ENCODE measurements at places on chromosomes 1 and 21.

DNA sequence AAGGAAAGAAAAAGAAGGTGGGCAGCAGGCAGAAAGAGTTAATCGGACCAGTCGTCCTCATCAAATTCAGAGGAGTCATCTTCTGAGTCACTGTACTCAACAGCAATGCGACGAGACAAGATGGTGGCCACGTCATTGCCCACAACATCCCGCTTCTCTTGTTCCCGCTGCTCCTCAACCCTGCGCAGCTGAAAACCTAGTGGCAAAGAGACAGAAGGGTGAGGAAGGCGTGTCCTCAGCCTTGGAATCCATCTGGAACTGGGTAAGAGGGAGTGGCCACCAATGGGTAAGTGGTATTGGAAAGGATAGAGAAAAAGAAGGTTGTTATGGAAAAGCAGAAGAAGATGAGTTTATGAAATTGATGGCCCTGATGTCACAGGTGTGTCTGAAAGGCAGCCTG lies 15.7 kb downstream of the GPR3 start:
- DNase-seq, result no peak

GRCh38 chr1:198860371-198860770 lies 221.5 kb downstream of the PTPRC start:
- no peak for DNase-seq

DNA sequence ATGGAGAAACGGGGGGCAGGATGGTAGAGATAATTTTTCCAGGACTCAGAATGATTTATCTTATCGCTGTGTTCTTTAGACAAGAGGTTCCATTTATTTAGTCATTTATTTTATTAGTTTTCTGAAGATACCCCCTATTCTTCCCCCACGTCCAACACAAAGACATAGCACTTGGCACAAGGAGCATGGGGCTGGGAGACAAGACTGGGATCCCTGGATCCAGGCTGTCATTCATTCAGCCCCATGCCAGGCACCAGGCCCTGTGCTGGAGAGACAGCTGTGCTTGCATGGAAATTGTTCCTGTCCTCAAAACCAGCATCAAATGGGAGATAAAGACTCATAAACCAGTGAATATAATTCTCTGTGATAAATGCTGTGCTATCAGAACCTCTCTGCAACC lies 27.1 kb upstream of the PLXNA2 start:
- DNase-seq, result no peak

- peak; percentile 17 for DNase-seq
Observed at GRCh38 chr1:93556291-93556690, 108.4 kb downstream of the FNBP1L start.

DNA sequence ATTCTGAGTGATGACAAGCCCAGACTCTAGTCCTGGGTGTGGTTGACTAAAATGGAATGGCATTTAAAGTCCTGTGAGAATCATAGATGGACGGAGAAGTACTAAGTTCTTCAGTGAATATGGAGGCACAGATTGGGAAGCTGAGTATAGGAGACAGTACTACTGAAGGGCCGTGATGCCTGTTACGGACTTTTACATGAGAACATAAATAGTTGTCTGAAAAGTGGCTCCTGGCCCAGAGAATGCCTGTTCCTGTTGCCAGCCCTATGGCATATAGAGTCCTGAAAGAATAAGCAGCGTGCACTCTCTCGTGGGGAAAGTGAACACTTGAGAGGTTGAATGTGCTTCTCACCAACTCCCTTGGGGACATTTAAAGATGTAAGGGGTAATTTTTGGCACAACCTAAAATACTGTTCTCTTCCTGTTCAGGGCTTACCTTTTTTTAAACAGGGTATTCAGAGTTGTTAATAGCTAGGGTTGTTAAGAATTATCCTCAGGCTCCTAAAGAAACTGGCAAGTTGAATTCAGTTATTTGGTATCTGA lies 20.4 kb downstream of the CCT8 start:
- DNase-seq, result no peak

GRCh38 chr1:222547944-222548671 lies at the start of gene HHIPL2:
TSS of gene HHIPL2 (minus strand) at chr1:222548104. CDS start at chr1:222548044, 60 bp downstream.
- DNase-seq, result no peak

- DNase-seq, result peak; percentile 43
Observed at GRCh38 chr1:211258310-211258755, 833 bp upstream of the RCOR3 start.

DNA sequence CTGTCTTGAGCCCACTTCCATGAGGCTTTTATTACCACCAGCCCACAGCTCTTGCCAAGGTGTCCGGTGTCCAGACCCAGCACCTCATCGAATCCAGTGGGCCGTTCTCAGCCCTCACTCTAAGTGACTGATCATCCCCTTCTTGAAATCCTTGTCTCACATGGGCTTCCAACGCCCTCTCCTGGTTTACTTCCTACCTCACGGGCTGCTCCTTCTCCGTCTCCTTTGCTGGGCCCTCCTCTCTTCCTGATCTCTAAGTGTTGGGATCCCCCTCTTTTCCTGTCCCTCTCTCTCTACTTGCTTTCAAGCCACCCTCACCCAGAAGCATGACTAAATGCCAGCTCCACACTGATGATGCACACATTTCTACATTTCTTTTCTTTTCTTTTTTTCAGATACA lies 9.0 kb upstream of the RHBG start:
- no peak for DNase-seq

DNA sequence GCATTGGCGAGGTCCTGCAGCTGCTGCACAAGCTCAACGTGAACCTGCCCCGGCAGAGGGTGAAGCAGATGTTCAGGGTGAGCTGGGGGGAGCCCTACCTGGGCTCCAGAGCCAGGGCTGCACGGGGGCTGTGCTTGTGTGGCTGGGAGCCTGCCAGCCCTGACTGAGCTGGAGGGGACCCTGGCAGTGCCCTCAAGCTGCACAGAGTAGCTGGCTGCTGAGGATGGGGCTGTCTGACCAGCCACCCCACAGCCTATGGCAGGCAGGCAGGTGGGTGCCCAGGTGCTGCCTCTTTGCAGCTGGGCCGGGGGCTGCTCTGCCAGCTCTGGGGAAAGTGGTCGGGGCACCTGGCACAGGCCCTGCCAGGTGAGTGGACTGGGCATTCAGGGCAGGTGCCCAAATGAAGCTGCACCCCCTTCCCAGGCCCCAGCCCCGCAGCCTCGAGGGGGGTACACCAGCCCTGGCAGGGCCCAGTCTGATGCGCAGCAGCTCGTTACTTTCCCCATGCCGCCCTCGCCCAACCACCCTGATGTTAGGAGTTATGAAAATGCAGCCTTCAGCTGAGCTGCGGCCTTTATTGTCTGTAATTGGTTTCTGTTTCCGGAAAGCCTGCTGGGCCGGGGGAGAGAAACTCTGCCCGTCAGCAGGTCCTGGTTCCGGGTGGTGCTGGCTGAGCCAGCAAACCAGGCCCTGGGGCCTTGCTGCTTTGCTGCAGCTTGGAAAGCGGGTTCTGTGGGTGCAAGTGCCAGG lies 4.3 kb downstream of the PLCH2 start:
- no peak for DNase-seq

DNA sequence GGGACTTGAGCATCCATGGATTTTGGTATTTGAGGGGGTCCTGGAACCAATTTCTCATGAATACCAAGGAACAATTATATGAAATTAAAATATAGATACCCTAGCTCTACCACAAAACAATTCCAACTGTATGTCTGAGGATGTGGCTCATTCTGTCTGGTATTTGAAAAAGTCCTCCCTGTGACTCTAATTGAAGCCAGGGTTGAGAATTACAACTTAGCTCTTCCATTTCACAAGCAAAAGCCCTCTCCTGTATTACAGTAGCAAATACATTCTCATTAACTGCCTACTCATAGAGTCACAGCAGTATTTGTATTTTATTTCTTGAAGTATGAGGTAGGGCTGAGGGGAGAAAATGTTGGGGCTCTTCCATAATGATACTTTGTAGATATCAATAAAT lies 187.8 kb upstream of the OLFM3 start:
- DNase-seq, result no peak

DNA sequence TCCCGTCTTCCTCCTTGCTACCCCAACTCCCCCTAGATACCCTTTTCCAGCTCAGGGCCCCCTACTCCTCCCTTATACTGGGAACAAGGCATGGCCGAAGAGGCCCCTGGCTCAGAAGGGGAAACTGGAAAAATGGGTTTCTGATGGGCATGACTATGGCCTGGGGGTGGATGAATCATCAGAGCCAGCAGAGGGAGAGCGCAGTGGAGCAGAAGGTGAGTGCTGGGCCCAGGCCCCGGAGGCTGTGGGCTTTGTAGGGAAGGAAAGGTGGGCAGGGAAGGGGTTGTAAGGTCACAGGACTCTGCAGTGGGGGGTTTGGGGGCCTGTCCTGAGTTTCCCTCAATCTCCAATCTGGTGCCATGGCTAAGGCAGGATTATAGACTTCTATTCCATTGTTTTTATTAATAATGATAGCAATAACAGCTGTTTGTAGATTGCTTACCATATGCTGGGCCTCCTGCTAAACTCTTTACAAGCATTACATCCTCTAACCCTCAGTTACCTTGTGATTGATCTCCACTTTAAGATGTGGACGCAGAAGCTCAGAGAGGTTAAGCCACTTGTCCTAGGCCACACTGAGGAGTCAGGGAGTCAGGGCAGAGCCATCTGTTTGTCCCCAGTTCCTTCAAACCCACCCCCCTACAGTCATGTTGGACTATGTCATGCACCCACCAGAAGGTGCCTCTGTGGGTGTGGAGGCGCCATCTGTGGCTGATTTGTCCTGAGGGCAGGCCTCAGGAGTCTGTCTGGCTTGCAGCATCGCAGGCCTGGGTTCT lies 36.2 kb upstream of the ZNF362 start:
- DNase-seq, result peak; percentile 96

- no peak for DNase-seq
Observed at GRCh38 chr1:100178091-100178490, at the start of gene LRRC39. TSS of gene LRRC39 (minus strand) at chr1:100178256. CDS start at chr1:100168516, 9,740 bp downstream.

GRCh38 chr1:192986110-192986747 lies 72.9 kb downstream of the UCHL5 start:
- DNase-seq, result no peak

GRCh38 chr1:31624731-31625514 lies 7.4 kb downstream of the HCRTR1 start:
- DNase-seq, result no peak

DNA sequence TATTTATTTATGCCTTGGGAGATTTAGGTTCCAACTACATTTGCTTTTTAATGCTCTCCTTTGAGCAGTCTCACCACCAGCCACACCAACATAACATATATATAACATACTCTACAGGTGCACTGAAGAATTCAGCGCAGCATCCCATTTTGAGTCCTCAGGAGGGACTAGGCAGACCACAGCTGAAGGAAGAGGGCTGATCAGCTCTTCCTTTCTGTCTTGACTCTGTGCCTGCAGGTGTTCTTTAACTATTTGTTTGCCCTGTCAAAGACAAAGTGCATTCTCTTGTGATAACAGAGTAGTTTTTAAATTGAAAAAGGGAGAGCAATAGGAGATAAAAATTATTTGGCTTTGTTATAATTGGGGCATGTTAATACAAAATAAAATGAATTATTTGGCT lies 17.0 kb downstream of the HIPK1 start:
- no peak for DNase-seq

DNA sequence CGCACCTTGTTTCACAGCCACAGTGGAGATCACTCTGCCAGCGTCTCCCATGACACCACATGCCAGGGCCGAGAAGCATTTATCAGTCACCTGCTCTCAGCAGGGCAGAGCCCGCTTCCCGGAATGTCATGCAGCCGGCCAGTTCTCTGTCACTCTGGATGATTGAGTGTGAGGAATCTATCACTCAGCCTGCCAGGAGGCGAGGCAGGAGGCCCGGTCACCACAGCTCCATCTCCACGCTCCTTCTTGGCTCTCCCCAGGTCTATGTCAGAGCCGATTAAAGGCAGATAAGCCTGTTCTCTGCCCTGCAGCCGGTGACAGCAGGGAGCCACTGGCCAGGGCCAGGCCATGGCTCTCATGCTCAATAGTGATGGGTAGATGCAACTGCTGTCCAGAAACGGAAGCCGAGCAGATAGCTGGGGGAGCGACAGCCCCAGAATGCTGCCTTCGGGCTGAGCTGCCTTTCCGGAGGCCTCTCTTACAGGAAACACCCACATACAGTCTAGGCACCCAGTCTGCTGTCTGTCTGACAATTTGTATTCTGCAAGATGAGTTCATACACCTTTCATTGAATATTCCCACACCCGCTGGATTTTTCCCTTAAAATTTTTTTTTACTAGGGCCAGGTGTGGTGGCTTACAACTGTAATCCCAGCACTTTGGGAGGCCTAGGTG lies 64.1 kb downstream of the ACTL8 start:
- no peak for DNase-seq

- DNase-seq, result no peak
Observed at GRCh38 chr1:226793620-226794276, 54.7 kb upstream of the ITPKB start.

DNA sequence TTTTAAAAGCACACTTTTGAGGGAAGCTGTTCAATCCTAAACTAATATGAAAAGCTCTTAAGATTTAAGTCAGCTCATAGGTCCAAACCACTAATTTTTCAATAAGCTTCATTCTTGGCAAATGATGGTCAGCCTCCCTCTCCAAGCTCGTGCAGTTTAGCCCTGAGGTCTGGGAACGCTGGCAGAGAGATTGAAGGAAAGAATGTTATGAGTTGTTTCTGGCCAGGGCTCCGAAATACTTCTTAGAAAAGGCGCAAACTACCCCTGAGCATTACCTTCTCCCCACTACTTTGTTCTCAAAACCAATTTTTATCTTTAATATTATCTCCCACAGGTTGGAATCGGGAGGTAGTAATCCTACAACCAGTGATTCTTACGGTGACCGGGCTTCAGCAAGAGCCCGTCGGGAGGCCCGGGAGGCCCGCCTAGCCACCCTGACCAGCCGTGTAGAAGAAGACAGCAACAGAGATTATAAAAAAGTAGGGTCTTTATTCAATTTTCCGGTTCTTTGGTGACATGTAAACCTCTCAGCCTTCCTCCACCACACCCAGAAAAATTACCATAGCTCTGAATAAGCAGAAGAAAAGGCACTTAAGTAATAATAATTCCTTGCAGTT lies 147.7 kb downstream of the SYT2 start:
- no peak for DNase-seq

DNA sequence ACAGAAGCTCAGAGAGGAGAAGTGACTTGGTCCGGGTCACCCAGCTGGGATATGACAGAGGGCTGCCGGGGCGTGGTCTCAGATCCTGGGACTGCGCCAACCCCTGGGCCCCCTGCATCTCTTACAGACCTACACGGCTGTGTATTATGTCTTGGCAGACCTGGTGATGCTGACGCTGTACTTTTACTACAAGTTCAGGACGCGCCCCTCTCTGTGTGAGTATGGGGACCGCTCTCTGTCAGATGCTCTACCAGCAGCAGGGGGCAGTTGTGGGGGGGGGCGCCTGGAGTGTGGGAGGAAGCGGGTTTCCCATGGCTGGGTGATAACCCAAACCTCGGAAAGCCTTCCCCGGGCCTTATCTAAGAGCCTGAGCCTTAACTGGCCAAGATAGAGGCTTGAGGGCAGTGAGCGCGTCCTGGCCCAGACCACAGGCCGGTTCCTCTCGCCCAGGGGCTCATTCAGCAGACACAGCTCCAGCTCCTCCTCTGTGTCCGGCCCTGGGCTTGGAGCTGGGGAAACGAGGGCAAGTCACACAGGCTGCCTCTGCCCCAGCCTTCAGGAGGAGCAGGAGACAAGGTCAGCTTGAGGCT lies 13.3 kb downstream of the SLC66A1 start:
- DNase-seq, result no peak

- no peak for DNase-seq
Observed at GRCh38 chr1:90558754-90559378, 158.2 kb downstream of the BARHL2 start.

GRCh38 chr1:54129858-54130257 lies 22.9 kb downstream of the CDCP2 start:
- DNase-seq, result no peak

GRCh38 chr21:42387164-42387563 lies 8.7 kb downstream of the TMPRSS3 start:
- no peak for DNase-seq
